ENCODE measurements at places on chromosomes 7 and 10. TPM values are rescaled to one million over a fixed set of nuclear protein-coding genes. Genes with fewer than 3 reads are reported as not detected.

GRCh38 chr10:30505543-30506298, 71.7 kb downstream of the MAP3K8 start:
- no peak for DNase-seq
- peaks cover 25% of the 10 kb centered on the region for H3K4me1 ChIP-seq
- no peak overlapping the region for H3K27ac ChIP-seq
- H3K4me3 ChIP-seq = no peak overlapping the region
- H3K36me3 ChIP-seq = no peaks in the 10 kb centered on the region

DNA sequence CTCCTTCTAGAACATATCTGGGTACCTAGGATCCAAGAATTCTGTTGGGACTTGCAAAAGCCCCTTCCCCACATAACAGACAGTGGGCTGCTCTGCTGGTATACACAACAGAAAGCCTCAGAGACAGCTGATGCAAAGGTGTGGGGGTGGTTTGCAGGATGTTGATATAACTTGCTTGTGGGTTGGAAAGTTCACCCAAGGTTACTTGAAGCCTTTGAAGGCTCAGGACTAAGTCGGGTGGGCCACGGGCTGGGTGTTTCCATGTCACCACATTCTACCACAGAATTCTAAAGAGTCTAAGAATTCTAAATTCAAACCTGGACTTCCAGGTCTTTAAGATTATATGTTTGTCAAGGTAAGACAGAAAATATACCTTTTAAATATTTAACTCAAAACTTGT, 7.4 kb upstream of the NRCAM start:
- DNase-seq = no peak
- no peak overlapping the region for H3K27ac ChIP-seq
- no peaks in the 10 kb centered on the region for H3K36me3 ChIP-seq
- H3K4me3 ChIP-seq = no peak overlapping the region
- H3K4me1 ChIP-seq = no peaks in the 10 kb centered on the region
- peaks cover 26% of the 10 kb centered on the region for H3K27me3 ChIP-seq

DNA sequence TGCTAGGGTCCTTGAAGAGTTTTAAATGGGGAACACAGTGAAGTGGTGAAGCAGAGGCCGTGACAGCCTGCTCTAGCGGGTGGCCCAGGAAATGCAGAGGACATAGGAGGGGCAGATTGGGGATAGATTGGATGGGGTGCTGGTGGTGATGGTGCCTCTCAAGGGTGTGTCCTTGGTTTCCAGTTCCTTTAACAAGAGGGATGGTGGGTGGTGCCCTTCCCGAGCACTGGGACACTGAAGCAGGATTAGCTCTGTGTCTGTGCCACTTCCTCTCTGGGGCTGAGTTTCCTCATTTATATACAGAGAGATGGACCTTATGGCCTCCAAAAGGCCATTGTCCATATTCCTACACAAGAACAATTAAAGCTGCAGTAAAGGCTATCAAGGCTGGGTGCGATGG, 285.5 kb downstream of the TCF7L2 start:
- no peaks in the 10 kb centered on the region for H3K36me3 ChIP-seq
- no peak for DNase-seq
- H3K4me3 ChIP-seq = no peak overlapping the region
- no peak overlapping the region for H3K27ac ChIP-seq

- H3K27me3 ChIP-seq = peaks cover 10% of the 10 kb centered on the region
- no peaks in the 10 kb centered on the region for H3K4me1 ChIP-seq
- H3K4me3 ChIP-seq = no peak overlapping the region
- no peak overlapping the region for H3K27ac ChIP-seq
Observed at GRCh38 chr10:128854963-128855362, 612.1 kb upstream of the MGMT start.

DNA sequence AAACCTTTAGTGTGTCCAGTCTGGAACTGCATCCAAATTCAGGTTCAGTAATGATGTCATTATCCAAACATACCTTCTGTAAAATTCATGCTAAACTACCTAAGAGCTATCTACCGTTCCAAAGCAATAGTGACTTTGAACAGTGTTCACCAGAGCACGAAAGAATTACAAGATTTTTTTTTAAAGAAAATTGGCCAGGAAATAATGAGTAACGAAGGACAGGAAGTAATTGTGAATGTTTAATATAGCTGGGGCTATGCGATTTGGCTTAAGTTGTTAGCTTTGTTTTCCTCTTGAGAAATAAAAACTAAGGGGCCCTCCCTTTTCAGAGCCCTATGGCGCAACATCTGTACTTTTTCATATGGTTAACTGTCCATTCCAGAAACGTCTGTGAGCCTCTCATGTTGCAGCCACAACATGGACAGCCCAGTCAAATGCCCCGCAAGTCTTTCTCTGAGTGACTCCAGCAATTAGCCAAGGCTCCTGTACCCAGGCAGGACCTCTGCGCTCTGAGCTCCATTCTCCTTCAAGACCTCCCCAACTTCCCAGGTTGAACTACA, 694 bp upstream of the FAS start:
- peaks cover 51% of the 10 kb centered on the region for H3K4me1 ChIP-seq
- H3K27me3 ChIP-seq = no peaks in the 10 kb centered on the region
- H3K36me3 ChIP-seq = peaks cover 3% of the 10 kb centered on the region
- peak overlapping the region; percentile 99 for H3K27ac ChIP-seq
- DNase-seq = no peak
- H3K4me3 ChIP-seq = peak overlapping the region; percentile 94

- H3K27ac ChIP-seq = no peak overlapping the region
- no peaks in the 10 kb centered on the region for H3K4me1 ChIP-seq
- H3K4me3 ChIP-seq = no peak overlapping the region
- no peaks in the 10 kb centered on the region for H3K27me3 ChIP-seq
- DNase-seq = no peak
- H3K36me3 ChIP-seq = no peaks in the 10 kb centered on the region
Observed at GRCh38 chr10:47104786-47105385, 193.7 kb downstream of the PTPN20 start.

DNA sequence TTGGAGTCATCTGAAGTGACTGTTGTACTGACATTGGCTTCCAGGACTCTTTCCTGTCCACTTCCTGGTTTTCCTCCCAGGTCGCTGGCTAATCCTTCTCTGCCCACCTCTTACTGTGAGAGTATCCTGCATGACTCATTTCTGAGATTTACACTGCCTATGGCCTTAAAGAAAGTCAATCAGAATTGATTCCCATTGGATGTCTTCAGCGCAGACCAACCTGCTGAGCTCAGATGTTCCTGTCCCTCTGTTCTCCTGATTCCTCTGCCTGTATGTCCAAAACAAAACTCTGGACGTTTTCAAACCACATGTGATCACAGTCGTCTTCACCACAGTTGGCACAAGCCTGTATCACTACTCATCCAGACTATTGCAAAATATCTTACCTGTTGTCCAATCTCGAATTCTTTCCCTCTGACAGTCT, 262.1 kb downstream of the CREB5 start:
- no peak overlapping the region for H3K4me3 ChIP-seq
- no peaks in the 10 kb centered on the region for H3K36me3 ChIP-seq
- H3K4me1 ChIP-seq = no peaks in the 10 kb centered on the region
- no peak for DNase-seq

GRCh38 chr7:24833549-24833948, 76.3 kb upstream of the GSDME start:
- DNase-seq = no peak
- no peak overlapping the region for H3K4me3 ChIP-seq
- H3K27ac ChIP-seq = peak overlapping the region; percentile 27
- H3K4me1 ChIP-seq = peaks cover 30% of the 10 kb centered on the region
- H3K27me3 ChIP-seq = no peaks in the 10 kb centered on the region

GRCh38 chr10:95447685-95448084, 113.5 kb downstream of the SORBS1 start:
- peaks cover 17% of the 10 kb centered on the region for H3K27me3 ChIP-seq
- DNase-seq = no peak
- no peak overlapping the region for H3K4me3 ChIP-seq

- no peaks in the 10 kb centered on the region for H3K27me3 ChIP-seq
- DNase-seq = no peak
- H3K4me3 ChIP-seq = peak overlapping the region; percentile 77
- peaks cover 38% of the 10 kb centered on the region for H3K4me1 ChIP-seq
Observed at GRCh38 chr10:122495406-122496340, 34.3 kb downstream of the HTRA1 start.

DNA sequence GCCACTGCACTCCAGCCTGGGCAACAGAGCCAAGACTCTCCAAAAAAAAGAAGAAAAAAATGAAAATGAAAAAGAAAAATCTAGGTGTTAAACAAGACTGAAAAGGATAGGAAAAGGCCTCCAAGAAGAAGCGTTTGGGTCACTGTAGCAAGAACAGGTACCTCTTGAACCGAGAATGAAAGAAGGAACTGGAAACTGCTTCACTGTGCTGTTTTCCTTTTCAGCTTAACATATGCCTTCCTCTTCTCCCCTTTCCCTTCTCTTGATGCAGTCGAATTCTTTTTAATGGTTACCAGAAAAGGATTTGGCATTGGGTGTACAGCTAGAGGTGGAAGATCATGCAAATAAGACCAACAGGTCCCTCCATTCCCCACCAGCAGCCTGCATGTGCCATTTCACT, 28.1 kb downstream of the LRRC4 start:
- peak overlapping the region; percentile 21 for H3K27ac ChIP-seq
- H3K4me3 ChIP-seq = no peak overlapping the region
- H3K4me1 ChIP-seq = peaks cover 27% of the 10 kb centered on the region
- no peak for DNase-seq
- H3K36me3 ChIP-seq = peaks cover 2% of the 10 kb centered on the region

DNA sequence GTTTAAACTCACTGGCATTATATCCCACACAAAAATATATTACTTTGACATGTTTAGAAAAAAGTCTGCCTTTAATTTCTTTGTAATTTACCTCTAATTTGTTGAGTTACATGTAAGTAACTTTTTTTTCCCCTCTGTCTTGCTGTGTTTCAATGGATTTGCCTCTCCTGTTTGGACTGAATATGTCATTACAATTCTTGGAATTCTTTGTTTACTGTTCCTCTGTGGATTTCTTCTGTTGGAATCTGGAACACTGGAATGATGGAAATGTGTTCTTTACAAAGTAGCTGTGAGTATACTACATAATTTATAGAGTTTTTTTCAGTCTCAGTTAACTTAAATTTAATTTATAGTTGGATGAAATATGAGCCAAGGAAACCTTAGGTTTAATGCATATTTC, 30.4 kb downstream of the SEPTIN7 start:
- H3K4me3 ChIP-seq = no peak overlapping the region
- DNase-seq = no peak
- peaks cover 2% of the 10 kb centered on the region for H3K36me3 ChIP-seq
- H3K27me3 ChIP-seq = no peaks in the 10 kb centered on the region

DNA sequence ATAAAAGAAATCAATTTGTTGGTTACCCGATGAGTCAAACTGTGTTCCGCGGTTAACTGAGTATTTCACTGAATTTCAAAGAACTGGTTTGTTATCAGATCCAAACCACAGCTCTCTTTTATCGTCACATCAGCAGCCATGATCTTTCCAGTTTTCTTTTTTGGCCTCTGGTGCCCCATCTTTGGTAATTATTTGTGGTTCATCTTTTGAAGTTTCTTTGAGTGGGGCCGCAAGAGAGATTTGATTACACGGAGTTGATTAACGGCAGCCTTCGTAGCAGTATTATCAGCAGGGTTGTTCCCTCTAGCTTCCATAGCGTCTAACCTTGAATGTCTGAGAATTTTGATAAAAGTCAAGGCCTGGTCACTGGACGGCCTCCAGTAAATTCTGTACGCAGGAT, 154.9 kb upstream of the TNRC18 start:
- DNase-seq = no peak
- H3K36me3 ChIP-seq = no peaks in the 10 kb centered on the region
- H3K4me1 ChIP-seq = peaks cover 11% of the 10 kb centered on the region
- peak overlapping the region; percentile 50 for H3K4me3 ChIP-seq

DNA sequence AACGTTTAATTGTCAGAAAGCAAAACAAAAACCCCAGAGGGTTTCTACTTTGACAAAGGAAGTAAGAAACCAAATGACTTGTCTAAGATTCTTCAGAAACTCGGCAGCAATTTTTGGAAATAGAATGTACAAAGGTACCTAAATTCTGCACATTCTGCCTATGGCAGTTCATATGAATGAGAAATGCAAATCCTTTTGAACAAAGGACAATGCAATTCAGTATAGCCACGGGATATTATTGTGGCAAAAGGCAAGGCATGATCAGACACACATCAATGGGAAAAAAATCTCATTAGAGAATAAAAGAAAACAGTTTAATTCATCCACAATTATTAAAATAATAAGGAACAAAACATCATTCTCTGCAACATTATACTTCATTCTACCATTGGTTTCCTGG, 93.4 kb downstream of the SEMA3C start:
- no peaks in the 10 kb centered on the region for H3K27me3 ChIP-seq
- no peaks in the 10 kb centered on the region for H3K4me1 ChIP-seq
- DNase-seq = no peak
- no peak overlapping the region for H3K4me3 ChIP-seq

GRCh38 chr10:7185367-7185690, 225.5 kb downstream of the SFMBT2 start:
- H3K4me1 ChIP-seq = peaks cover 6% of the 10 kb centered on the region
- H3K27ac ChIP-seq = no peak overlapping the region
- H3K4me3 ChIP-seq = no peak overlapping the region
- DNase-seq = no peak
- H3K27me3 ChIP-seq = no peaks in the 10 kb centered on the region

The SDHAF3 gene
- total RNA-seq = 10.8 TPM

The AKR1B15 gene
- total RNA-seq = not detected

The OPALIN gene
- not detected for total RNA-seq

The GBX1 gene
- not detected for total RNA-seq

The LIPN gene
- total RNA-seq = 0.80 TPM

The XPNPEP1 gene
- total RNA-seq = 81.6 TPM

The MMRN2 gene
- 0.42 TPM for total RNA-seq
